ENCODE measurements at places on chromosomes 3 and 15.

DNA sequence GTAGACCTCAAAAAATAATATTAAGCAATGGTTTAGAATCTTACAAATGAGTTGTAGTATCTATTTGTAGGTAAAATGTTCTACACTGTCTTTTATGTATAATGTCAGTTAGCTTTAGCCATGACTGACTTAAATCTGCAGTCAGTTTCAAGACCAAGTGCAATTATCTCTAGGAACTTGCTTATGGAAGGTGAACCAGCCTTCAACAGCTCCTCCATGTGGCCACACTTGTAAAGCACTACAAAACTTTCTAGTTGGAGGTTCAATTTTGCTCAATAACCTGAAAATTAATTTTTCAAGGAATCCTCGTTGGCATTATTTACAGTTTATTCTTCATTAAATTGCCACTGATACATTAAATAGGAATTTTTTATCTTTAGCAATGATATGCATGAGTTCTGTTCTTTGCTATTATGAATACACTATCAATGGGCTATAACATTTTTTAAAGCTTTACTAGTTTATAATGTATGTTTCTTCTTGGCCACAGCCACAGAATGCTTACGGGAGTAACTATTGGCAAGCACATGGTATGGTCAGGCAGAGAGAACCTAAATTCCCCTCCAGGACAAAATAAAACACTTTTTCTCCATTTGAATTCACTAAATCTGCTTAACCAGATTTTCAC lies 315.3 kb upstream of the UBE2E2 start:
- peak; percentile 7 for DNase-seq

GRCh38 chr3:114586119-114586518 lies 292.3 kb downstream of the TIGIT start:
- no peak for DNase-seq

DNA sequence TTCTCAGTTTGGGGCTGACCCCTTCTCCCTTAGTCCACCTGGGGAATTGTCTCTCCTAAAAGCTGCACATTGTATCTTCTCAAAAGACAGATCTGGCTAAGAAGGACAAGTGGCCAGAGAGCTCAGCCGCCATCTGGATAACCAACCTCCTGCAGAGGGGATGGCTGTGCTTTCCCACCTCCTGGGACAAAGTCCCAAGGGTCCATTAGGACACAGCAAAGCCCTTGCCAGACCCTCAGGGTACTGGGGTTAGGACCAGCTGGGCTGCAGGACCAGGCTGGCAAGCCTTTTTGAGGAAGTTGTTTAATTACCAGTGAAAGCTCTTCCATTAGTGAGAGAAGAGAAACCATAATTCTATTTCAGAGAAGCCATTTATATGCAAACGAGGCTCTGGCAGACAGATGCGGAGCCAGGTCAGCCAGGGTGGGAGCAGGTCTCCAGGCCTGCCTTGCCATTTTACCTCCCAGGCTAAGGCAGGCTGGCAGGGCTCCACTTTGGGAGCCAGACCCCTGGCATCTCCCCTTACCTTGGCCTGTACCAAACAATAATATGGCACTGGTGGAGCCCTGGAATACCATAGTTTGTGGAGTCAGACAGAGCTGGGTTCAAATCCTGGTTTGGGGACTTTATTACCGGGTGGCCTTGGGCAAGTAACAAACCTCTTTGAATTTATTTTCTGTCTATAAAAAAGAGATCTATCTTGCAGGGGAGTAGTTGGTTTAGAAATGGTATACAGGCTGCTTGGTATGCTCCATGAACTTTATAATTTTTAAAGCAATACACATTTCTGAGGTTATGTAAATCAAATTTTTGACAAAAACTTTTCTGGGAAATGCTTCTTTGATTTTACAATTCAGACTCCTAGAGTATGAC lies 17.9 kb downstream of the SHF start:
- no peak for DNase-seq

DNA sequence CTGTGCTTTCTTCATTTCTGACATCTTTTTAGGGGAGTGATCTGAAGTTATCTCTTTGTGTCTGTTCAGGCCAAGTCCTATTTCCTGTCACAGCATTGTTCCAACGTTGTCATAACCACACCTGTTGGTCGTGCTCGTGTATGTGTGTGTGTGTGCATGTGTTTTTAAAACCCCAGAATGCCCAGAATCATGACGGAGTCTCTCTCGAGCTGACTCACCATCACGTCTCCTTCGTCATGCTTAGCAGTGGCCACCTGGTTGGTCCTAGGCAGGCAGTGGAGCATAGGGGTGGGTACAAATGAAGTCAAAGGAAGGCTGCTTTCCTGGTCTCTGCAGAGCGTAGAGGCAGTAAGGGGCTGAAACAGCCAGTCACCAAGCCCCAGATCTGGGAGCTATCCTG lies 126.8 kb upstream of the ABHD17C start:
- DNase-seq, result no peak

DNA sequence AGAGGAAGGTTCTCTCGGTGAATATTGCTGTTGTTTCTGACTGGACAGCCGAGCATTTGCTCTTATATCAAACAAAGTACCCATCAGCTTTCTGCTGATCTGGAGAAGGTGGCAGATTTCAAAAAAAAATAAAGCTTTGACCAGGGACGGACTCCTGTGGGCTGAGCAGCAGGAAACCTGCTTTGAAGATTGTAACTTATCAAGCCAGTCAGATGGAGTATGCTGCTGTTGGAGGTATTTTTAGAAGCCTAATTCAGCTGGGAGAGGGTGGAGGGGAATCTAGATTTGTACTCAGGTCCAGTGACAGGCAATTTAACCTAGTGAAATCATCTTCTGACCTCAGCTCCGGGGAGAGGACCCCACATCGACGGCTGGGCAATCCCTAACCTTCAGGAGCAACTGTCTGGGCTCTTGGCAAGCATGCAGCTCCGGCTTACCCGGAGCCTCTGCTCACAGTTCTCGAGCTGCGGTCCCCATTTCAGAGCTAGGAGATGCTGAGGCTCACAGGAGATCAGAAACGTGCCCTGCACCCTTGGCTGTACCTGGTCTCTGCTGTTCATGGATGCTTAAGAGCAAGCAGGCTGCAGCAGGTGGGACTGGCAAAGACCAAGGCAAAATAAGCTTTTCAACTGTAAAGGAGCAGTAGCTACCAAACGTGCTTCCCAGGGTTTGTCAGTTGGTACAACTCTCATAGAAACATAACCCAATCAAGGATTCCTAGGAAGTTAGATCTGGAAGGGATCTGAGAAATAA lies 89.3 kb upstream of the ST8SIA2 start:
- DNase-seq, result no peak

DNA sequence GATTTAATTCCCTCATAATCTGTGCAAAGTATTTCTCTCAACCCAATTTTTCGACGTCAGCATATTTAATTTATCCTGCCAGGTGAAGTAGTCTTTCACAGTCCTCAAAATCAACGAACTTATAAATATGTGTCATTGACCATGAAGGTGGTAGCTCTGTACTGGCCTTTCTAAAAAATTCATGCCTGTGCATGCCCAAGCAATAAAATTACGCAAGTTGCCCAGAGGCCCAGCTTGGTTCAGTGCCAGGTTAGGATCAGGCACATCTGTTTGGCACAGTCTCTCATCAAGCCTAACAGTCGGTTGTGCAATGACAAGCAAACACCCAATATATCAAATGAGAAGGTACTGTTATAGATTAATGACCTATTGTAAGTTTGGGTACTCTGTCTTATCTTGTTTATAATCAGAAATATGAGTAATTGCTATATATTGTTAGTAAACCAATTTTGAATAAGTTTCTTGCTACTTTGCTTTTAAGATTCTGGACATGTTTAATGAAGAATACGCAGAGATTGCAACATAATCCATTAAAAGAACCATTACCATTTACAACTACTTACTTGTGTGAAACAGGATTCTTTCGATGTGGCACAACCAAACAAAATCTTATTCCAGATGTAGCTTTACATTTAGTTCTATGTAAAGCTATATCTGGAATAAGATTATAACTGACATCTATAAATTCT lies 159.0 kb upstream of the IL12A start:
- DNase-seq, result no peak

DNA sequence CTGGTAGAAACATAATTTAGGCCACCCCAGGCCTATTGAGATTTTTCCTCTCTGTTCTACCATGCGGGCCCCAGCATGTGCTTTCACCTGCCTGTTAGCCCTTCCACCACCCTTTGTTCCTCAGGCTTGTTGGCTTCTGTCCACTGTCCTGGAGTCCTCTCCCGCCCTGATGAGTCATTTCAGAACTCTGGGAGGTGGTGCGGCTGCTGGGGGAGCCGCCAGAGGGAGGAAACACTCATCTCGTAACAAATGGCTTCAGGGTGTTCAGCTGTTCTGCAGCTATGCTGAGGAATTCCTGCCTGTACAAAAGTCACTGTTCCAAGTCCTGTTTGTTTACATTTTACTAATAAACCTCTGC lies 36.3 kb downstream of the LRTM1 start:
- peak; percentile 98 for DNase-seq

DNA sequence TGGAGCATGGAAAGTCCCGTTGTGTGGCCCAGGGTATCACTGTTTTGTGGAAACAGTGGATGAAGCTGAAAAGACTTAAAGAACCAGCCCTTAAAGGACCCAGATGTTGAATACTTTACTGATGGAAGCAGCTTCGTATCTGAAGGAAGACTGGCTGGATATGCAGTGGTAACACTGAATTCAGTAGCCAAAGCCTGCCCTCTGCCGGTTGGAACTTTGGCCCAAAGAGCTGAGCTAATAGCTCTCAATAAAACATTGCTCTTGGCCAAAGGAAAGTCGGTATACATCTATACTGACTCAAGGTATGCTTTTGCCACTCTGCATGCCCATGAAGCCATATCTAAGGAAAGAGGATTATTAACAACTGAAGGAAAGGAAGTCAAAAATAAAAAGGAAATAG lies 885.4 kb downstream of the PDCD6IP start:
- peak; percentile 63 for DNase-seq

- no peak for DNase-seq
Measured at GRCh38 chr15:68501259-68501591, 69.3 kb upstream of the ITGA11 start.

DNA sequence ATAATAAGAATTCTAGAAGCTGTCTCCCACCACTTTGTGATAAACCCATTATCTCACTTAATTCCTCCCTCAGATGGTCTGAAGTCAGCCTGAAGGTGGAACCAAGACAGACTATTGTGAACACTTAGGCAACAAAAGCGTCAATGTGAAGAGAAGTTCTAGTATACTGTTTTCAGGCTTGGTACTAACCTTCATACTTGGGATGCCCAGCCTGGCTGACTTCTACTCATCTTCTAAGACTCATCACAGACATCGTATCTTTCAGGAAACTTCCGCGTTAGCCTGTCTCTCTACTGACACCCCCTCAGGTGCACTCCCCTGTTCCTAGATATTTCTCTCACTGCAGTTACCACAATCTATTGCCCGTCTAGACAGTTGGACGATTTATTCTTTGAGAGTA lies 201.2 kb downstream of the SATB1 start:
- no peak for DNase-seq

GRCh38 chr3:18071833-18072232 lies 329.4 kb upstream of the TBC1D5 start:
- peak; percentile 13 for DNase-seq

GRCh38 chr15:69854521-69855181 lies 243.1 kb downstream of the TLE3 start:
- peak; percentile 99 for DNase-seq

DNA sequence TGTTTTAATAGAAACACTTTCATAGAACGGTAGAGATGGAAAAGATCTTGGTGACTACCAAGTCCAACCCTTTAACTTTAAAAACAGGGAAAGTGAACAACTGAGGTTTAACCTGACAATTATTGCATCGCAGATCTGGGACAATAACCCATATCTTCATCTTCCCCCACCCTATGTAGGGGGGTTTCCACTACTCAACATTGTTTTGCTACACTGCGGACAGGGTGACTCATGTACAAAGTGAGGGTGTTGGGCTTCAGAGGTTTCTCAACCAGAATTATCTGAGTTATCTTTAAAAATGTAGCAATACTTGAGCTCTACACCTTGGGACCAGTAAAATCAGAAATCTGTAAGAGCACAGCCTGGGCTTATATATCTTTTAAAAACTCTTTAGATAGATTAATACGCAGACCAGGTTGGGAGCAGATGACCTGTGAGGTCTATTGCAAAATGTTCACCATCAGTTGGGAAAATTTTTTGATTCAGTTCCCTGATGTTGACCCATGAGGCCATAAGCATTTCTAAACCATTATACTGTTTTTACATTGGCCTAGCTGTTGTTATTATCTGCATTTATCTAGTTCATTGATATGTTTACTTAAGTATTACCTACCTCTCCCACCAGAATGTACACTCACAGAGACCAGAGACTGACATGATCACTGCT lies 103.6 kb upstream of the ICE2 start:
- DNase-seq, result peak; percentile 30

DNA sequence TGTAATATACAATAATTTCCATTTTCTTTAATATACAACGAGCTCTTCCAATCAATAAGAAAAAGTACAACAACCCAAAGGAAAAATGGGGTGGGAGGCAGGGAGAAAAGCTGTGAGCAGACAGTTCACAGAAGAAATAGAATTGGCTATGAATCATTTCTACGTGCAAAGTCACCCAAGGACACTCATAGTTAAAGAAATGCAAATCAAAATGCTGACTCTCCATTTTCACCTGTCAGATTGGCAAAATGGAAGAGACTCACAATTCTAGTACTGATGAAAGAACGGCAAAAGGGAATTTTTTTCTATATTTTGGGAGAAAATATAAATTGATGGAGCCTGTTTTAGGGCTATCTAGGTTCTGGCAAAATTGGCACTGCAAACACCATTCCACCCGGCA lies 116.3 kb upstream of the MEF2A start:
- DNase-seq, result peak; percentile 37

DNA sequence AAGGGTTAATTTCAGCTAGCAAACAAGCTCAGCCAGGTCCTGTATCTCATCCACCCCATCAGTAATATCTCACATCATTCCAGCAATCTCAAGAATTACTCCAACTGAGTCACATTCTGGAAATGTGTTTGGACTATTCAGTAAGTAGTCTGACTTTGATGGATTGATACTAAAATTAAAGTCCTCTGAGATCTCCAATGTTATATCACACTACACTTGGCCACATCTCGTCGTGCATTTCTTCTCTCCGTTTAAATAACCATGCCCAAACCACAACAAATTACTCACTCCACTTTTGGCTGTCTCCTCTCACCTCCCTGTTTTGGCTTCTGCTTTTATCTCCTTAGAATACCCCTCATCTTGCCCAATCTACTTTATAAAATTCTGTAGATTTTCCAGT lies 292.2 kb downstream of the PYDC2 start:
- DNase-seq, result no peak

GRCh38 chr3:129197321-129197720 lies 13.6 kb upstream of the CNBP start:
- DNase-seq, result no peak

- DNase-seq, result no peak
Measured at GRCh38 chr3:53412953-53413352, 65.6 kb upstream of the DCP1A start.

- DNase-seq, result peak; percentile 74
Measured at GRCh38 chr15:29124581-29125381, 144.8 kb downstream of the NSMCE3 start.

DNA sequence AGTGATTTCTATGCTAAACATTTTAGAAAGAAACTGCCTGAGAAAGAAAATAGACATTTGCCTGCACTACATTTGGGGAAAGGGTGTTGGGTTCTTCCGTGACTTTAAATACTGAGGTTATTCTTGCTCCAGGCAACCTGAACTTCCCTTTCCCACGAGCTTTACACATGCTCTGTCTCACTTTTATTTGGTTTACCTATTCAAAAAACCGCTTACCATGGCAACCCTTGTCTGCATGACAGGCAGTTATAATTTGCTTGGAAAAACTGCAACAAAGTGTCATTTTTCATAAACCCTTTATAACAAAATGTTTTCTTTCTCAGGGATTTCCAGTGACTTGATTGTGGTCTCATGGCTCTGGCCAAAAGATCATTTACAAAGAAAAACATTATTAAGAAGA lies 416.3 kb upstream of the MEIS2 start:
- no peak for DNase-seq

All from fibroblast of skin of back (primary cell).